ENCODE measurements at places on chromosomes 2 and 18.

GRCh38 chr2:241001413-241002274 is 3.2 kb downstream of the SNED1 start:
- DNase-seq = peak; percentile 7

DNA sequence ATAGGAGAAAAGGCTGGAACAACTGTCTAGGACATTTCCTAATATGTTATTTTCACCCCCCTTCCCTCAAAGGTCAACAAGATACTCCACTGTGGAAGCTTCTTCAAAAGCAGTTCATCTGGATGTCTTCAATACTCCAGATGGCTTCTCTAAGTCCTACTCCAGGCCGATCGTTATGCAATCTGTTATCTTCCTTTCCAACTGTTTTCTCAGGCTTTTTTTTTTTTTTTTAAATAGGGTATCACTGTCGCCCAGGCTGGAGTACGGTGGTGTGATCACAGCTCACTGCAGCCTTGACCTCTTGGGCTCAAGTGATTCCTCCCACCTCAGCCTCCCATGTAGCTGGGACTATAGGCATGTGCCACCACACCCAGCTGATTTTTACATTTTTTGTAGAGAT is 26.3 kb downstream of the ATP8B1 start:
- DNase-seq = no peak

GRCh38 chr2:6103949-6104348 is 411.8 kb downstream of the SOX11 start:
- no peak for DNase-seq

- no peak for DNase-seq
Measured at GRCh38 chr2:159297042-159297707, 10.7 kb upstream of the WDSUB1 start.

GRCh38 chr18:54968807-54969206 is 9.5 kb upstream of the CCDC68 start:
- no peak for DNase-seq

GRCh38 chr18:54444319-54444914 is 86.7 kb downstream of the C18orf54 start:
- no peak for DNase-seq

DNA sequence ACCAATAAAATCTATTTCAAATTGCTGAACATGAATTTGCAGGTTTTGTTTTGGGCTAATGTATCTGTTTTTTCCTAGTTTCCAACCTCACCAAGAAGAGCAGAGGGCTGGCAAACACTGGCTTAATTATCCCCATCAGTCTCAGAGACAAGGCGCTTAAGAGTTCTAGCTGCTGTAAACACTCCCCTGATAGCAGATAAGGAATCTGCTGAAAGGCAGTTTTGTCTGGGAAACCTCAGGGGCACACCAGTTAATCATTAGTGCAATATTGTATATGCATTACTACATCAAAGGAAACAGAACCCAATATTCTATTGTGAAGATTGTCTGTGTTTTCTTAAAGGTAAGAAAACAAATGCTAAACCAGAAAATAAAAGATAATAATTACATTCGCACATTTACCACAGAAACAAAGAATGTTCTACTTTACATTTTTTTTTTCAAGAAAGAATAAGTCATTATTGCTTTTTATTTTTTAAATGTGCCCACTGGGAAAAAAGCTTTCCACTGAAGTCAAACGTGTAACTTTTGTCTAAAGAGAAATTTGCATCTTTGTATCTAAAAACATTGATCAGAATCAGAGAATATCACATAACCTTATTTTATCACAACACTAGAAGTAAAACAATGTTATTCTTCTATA is 179.1 kb downstream of the ERBB4 start:
- no peak for DNase-seq

GRCh38 chr2:15968280-15969178 is 28.2 kb downstream of the MYCN start:
- no peak for DNase-seq

GRCh38 chr2:130873700-130874346 is 37.1 kb downstream of the ARHGEF4 start:
- DNase-seq = peak; percentile 84

- DNase-seq = no peak
Measured at GRCh38 chr2:19072161-19072560, 286.3 kb downstream of the OSR1 start.

DNA sequence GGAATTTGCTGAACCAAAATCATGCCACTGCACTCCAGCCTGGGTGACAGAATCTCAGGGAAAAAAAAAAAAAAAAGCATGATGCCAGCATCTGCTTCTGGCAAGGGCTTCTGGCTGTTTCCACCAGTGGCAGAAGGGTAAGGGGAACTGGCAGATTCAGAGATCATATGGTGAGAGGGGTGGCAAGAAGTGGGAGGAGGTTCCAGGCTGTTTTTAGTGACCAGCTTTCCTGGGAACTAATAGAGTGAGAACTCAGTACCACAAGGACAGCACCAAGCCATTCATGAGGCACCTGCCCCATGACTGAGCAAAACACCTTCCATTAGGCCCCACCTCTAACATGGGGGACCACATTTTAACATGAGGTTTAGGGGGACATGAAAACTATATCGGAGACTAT is 18.4 kb upstream of the CLASP1 start:
- no peak for DNase-seq

- DNase-seq = no peak
Measured at GRCh38 chr2:202335791-202336467, 40.2 kb upstream of the BMPR2 start.

DNA sequence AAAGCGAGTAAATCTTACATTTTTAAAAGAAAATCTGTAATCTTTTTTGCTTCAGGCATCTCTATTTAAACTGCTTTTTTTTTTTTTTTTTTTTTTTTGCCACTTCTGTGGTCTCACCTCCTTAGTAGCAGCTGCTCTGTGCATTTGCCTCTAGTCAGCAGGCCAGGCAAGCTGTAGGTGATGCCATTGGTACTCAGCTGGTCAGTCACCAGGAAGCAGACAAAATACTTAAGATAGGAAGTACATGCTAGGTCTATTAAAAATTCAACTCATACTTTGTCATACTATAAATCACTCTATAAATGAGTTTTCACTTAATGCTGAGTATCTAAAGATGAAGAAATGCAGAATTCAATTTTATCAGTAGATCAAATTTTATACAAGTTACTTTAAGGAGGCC is 83.7 kb downstream of the KYNU start:
- no peak for DNase-seq

DNA sequence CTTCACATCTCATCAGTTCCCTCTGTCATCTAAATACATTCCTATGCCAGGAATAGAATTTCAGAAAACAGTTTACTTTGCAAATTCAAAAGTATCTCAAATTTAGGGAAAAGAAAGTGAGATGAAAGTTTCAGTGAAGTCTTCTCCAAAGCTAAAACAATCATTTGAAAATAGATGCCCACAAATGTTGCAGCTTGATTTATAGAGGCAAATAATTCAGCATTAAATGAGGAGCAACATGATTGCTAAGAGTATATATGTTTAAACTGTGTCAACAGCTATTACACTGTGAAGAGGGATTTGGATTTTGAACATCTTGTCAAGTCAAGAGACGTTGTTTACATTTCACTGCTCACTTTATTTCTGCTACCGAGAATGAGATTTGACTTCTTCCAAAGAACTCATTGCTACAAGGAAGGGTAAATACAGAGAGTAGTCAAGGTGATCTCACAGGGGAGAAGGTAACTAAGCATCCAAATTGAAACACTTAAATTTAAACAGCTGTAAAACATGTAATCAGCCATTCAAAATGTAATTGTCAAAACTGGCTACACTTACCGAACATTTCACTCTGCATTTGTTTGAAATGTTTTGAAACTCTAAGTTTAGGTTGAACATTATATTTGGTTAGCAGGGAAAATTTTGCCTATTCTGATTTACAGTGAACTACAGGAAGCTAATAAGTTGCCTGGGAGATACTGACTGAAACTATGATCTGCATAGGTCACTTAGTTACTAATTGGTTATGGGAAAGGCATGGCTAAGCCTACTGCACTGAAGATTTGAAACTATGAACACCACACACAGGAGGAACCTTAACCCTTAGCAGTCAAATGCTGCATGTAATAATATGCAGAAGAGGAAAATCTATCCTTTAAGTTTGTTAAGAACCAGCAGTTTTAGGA is 33.2 kb upstream of the GALNT3 start:
- DNase-seq = no peak

- no peak for DNase-seq
Measured at GRCh38 chr2:70203086-70203485, 12.3 kb upstream of the C2orf42 start.

- DNase-seq = no peak
Measured at GRCh38 chr18:9714266-9715087, 6.4 kb downstream of the RAB31 start.

- DNase-seq = no peak
Measured at GRCh38 chr2:142020368-142020767, 110.4 kb downstream of the LRP1B start.

GRCh38 chr18:27520401-27520800 is 335.3 kb upstream of the CHST9 start:
- DNase-seq = no peak

DNA sequence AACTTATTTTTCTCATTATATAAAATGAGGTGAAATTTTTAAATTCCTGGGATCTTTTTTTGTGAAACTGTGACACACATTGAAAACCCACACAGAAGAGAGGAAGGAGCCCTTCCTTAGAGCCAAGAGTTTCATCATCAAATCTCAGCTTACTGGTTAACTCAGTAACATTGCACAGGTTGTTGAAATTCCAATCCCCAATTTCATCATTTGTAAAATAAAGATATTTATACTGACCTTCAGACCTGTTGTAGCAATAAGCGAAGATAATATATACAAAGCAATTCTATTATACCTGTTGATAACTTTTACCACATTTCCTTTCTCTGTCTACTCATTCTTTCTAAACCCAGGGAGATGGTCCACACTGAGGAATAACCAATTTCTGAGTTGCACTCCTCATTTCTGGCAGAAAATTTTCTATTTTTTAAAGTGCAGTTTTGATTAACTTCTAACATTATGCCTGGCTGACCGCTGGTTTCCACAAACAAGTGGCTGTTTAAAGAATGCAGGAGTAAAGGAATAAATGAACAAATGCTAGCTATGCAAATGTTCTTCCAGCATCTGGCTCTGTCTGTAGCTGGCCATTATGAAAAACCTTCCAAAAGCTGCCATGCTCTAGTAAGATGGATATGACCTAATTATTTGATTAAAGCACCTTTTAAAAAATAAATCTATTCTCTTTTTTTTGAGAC is 105.7 kb upstream of the LINC00305 start:
- DNase-seq = no peak

DNA sequence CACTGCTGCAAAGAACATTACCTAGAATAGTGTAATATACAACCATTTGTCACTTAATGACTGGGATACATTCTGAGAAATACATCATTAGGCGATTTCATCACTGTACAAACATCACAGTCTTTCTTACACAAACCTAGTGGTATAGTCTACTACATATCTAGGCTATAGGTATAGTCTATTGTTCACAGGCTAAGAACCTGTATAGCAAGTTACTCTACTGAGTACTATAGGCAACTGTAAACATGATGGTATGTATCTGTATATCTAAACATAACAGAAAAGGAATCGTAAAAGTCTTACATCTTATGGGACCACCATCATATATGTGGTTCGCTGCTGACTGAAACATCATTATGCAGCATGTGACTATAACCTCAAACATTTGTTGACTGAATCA is 21.4 kb downstream of the SP3 start:
- no peak for DNase-seq

DNA sequence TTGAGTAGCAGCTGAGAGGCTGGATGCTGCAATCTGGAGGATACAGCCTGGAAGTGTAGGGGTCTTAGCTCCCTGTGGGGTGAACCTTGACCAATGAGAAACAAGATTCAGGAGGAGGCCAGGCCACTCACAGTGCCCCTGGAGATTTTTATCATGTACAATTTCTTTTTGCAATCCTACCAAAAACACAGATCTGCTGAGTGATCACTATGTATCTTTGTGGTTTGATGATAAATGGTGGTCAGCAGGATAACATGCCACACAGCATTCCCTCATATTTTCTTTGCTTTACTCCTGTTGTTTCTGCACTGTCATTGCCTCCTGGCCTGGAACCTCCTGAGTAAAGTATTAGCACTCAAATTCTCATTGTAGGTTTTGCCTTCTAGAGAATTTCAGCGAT is 357.9 kb downstream of the THSD7B start:
- DNase-seq = no peak

GRCh38 chr2:200810252-200810997 is 1.3 kb upstream of the BZW1 start:
- no peak for DNase-seq

- no peak for DNase-seq
Measured at GRCh38 chr18:54877076-54877475, 48.8 kb downstream of the RAB27B start.

DNA sequence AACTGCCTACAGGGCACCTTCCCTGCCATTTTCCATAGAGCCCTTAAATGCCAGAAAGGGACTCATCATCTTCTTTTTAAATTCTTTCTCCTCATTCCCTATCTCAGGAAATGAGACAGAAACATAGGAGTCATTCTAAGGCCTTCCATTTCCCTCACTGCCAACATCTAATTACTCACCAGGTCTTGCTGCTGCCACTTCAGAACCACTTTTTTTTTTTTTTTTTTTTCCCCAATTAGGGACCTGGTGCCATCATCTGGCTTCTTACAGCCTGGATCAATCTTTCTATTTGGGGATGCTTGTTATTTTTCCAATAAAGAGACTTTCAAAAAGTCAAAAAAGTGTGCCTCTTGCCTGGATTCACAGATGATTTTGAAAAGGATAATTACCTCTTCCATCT is 373.4 kb downstream of the LPIN1 start:
- no peak for DNase-seq

GRCh38 chr2:160203422-160203821 is 3.4 kb upstream of the ITGB6 start:
- no peak for DNase-seq

GRCh38 chr2:54504866-54505265 is 48.7 kb downstream of the SPTBN1 start:
- DNase-seq = no peak

DNA sequence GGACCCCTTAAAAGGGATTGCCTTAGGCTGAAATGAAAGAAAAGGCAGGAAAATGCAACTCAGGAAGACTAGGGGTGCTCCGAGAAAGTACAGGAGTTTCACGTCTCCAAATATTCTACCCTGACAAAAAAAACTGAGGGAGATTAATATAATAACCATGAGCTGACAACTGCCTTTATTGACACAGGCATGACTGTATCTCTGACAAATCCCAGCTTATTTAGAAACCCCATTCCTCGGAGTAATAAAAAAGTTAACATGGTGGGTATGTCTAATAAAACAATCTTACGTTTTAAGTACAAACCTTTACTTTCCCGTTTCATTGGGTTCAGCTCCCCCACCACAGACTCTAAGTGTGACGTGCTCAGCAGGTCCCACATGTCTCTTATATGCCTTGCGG is 7.9 kb upstream of the RBFA start:
- no peak for DNase-seq

DNA sequence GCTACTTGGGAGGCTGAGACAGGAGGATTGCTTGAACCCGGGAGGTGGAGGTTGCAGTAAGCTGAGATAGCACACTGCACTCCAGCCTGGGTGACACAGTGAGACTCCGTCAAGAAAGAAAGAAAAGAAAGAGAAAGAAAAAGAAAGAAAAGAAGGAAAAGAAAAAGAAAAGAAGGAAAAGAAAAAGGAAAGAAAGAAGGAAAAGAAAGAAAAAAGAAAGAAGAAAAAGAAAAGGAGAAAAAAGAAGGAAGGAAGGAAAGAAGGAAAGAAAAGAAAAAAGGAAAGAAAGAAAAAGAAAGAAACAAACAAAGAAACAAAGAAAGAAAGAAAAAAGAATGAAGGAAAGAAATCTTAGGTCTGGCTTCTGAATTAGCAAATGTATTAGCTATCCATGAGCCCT is 150.4 kb downstream of the TMEM163 start:
- no peak for DNase-seq

Data from dorsolateral prefrontal cortex (tissue), 122 donors.